ENCODE measurements at places on chromosomes 4 and X.

DNA sequence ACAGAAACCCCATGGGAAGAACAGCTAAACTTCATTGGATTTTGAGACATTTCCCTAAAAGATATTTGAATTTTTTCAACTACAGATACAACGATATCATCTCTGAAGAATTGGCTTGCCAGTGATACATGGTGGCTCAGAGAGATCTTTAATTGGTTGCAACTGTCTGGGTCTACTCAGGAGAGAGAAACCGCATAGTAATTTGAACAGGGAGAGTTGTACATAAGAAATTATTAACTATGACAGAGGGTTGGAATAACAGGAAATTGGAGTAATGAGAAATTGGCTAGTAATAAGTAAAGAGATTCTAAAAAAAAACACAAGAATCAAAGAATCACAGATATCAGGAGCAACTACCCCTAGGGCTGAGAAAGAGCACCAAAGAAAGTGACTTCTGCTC is 118.4 kb downstream of the KLHL13 start:
- DNase-seq: no peak

- DNase-seq: no peak
Measured at GRCh38 chr4:165689159-165689558, 183.9 kb upstream of the TLL1 start.

- peak; percentile 39 for DNase-seq
Measured at GRCh38 chr4:103032574-103032973, 13.1 kb upstream of the SLC9B1 start.

- DNase-seq: no peak
Measured at GRCh38 chr4:39770969-39771724, 73.2 kb downstream of the UBE2K start.

DNA sequence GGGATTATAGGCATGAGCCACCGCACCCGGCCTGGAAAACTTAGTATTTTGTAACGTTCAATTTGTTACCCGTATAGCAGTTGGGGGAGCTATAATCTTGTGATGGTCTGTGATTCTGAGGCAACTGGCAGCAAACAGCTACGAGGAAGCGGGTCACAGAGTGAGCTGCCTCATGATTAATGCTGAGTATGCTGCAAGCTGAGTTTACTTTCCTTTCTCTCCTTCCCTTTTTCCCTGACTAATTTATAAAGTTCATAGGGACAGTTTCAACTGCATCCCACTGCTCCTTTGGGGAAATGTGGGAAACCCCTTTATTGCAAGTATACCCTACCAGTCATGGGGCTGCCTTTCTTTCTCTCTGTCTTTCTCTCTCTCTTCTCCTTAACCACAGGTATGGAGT is 17.7 kb upstream of the ELOVL6 start:
- DNase-seq: no peak

- DNase-seq: no peak
Measured at GRCh38 chr4:122827258-122827878, 737 bp downstream of the FGF2 start.

DNA sequence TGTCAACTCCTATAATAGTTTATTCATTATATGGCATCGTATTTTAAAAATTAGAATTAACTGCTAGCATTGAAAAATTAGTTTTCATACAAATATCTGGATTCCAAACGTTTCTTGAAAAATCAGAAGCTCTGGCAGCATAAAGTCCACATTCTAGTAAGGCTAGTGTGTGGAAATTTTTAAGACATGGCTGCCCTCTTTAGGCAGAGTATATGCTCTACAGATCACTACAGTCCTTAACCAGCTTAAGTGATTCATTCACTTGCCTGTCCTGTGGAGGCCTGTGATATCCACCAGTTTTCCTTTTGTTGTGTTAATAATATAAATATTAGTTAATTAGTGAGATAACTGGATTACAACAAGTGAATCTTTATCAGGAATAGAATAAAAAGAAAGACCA is 287.2 kb downstream of the OPHN1 start:
- DNase-seq: no peak

- no peak for DNase-seq
Measured at GRCh38 chr4:987624-988513, 1.0 kb downstream of the IDUA start.

Measured in Jurkat, Clone E6-1 (cell line).